ENCODE measurements at places on chromosomes 12 and 14.

DNA sequence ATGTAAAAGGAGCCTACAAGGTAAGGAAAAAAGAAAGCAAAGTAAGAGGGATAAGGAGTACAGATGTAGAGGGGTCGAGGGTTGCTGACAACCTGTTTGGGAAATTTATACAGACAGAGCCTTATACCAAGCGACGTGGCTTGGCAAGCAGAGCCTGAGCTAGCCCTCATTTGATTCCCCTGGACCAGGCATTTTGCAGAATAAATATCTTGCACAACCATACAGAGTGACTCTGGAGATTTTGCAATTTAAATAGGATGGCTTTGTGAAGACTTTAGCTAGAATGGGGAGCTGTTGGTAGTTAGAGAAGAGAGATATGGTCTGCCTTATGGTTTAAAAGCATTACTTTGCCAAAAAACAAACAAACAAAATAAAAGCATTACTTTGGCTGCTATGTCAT lies 11.1 kb upstream of the ANO6 start:
- no peak for DNase-seq

DNA sequence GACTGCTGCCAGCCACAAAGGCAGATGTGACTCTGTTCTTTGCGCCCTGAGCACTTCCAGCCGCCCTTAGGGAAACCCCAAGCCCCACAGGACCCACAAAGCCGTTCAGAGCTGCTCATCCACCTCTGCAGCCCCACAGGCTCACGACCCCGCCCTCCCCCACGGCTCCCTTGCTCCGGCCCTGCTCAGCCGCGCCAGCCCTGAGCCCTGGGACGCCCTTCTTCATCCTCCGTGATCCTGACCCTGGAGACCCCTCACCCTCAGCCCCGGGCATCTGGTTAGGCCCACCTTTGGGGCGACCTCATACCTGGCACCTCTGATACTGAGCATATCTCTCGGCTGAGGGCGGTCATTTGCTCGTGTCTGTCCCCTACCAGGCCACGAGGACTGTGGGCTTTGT lies 125.8 kb upstream of the EVL start:
- no peak for DNase-seq

GRCh38 chr14:55547650-55548315 lies 32.2 kb upstream of the KTN1 start:
- DNase-seq, result no peak

- DNase-seq, result no peak
These were observed 6.7 kb downstream of the NR4A1 start for GRCh38 chr12:52057638-52058576.

- DNase-seq, result no peak
These were observed 2.9 kb upstream of the HOXC12 start for GRCh38 chr12:53951577-53952334.

DNA sequence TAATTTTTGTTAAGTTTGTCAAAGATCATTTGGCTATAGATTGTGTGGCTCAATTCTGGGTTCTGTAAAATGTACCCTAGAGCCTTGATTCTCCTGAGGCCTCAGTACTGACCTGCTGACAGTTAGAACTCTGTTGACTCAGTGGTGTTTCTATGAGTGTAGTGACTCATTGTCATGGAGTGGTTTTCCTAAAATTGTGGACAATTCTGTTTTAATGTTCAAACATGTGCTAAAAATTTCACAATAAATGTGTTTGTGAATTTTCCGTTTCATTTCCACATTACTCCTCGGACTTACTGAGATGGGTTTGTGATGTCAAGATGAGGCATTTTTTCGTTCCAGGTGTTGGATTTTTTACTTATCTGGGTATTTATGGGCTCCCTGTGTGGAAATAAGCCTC lies 695.9 kb downstream of the TMEM121 start:
- no peak for DNase-seq

GRCh38 chr12:112179916-112180315 lies 54.6 kb downstream of the TRAFD1 start:
- DNase-seq, result no peak

GRCh38 chr14:53716578-53716977 lies 240.0 kb downstream of the BMP4 start:
- no peak for DNase-seq

DNA sequence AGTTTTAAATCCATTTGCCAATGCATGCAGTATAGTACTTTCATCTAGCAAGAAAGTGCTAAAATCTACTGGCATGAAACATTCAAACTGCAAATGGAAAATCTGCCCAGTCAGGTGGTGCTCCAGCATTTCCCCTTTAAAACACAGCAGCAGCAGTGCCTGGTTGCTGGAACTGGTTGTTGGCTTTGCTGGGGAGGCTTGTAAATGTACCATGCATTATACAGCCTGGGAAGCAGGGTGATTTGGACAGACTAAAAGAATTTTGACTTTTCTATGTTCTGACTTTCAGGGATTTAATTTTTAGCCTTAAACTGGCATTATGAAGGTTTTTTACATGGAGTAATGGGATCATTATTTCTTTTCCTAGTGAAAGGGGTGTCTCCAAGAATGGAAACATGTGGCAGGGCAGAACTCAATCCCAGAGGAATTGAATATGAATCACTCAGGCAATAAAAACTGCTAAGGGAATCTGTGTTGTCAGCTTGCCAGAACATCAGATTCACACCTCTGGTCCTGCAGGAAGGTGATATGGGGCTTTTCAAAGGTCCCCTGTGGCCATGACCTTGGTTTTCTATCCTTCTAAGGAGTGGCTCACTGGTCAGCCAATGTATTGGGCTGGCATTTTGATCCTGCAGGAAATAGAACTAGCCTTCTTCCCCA lies 9.0 kb upstream of the PAX9 start:
- no peak for DNase-seq

DNA sequence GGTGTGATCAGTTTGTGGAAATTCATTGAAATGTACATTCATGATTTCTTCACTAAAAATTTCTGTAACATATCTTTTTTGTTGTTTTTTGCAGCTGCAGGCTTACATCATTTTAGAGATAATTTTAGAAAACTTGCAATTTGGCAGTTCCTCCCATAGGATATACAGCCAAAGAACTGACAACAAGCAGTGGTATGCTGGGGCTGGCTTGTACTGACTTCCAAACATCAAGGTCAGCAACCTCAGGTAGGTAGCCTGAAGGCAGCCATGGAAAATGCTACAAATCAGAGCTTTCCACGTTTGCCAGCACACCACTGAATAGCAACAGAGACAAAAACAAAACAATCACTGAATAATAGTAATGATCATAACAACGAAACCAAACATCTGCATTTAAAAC lies 21.2 kb downstream of the TRIM9 start:
- DNase-seq, result no peak

GRCh38 chr14:21039585-21040369 lies 2.4 kb upstream of the RNASE7 start:
- peak; percentile 45 for DNase-seq

GRCh38 chr14:79332504-79333197 lies 878.7 kb downstream of the DIO2 start:
- no peak for DNase-seq

DNA sequence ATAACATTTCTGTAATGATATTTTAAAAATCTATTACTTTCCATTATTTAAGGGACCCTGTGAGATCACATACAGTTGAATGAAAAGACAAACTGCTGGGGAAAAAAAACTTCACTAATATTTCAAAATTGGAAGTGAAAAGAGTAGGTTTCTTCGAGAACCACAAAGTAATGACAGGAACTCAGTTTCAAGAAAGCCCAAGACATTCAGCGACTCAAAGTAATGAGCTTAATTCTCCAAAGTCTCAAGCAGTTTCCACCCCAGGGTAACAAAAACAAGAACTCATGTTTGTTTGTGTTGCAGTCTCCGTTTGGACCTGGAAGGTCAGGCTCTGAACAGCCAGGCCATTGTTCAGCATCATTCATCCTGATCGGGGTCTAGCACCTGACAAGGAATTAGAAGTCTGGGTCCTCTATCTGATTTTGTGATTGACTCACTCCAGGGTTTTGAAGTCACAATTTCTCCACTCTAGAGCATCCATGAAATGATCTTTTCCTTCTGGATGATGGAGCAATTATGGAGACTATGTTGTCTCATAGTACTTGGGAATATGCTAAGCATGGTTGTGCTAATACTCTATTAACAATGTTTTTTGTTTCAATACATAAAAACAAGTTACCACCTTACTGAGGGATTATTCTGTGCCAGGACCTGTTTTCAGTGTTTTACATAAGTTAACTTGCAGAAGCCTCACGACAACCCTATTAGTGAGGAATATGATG lies 126.9 kb downstream of the SLC25A21 start:
- DNase-seq, result no peak

DNA sequence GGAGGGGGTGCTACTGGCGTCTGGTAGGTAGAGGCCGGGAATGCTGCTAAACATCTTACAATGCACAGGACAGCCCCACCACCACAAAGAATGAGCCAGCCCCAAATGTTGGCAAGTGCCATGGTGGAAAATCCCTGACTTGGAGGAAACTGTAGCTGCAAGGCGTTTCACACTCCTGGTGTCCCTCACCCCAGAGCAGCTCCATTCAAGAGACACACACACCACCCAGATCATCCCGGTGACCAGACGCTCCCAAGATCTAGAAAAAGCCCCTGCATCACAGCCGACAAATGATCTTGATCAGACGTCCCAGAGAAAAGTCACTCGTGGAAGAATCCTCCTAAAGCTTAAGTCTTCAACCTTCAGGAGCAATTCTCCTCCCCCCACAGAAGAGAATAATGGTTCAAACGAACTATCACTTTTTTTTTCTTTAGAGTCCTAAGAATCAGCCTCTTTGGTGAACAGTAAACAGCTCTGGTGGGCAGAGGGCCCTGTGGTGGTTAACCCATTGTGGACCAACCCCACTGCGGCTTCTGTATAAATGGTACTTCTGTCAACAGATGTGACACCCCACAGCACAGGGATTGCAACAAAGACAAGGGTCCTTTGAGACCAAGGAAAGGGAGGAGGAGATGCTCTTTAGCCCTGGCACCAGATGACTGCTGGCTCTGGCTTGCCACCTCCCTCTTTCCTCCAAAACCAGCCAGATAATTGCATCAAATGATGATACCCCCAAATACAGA lies 2.7 kb downstream of the GLTP start:
- no peak for DNase-seq

DNA sequence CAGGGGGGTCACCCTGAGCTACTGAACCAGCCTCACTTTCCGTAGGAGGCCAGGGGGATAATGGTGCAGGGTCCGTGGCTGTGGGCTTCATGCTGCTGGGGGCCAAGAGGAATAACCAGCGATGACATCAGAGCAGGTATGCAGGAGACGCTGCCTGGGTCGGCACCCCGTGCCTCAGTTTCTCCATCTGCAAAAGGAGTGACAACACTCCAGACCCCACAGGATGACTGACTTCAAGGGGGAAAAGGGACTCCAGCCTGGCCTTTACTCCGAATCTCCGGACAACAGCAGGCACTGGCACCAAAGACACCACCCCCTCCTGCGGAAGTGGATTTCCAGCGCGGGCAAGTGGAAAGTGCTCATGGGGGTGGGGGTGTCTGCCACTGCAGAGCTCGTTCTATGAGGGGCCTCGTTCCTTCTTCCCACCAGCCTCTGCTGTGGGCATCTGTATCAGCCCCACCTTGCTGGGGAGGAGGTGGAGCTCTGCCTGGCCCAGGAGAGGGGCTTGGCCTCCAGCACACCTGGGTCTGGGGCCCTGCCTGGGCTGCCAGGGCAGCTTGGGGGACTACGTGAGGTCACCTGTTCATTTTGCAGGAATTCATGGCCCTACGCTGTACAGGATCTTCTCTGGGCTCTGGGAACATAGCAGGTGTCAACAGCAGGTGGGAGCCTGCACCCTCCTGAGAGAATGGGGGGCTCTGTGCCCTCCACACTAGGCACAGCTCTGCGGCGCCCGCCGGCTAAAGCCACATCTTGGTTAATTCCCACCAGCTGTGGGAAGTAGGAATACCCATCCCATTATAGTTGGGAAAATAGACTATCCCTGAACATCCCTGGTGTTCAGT lies 216.6 kb upstream of the C14orf180 start:
- DNase-seq, result no peak

DNA sequence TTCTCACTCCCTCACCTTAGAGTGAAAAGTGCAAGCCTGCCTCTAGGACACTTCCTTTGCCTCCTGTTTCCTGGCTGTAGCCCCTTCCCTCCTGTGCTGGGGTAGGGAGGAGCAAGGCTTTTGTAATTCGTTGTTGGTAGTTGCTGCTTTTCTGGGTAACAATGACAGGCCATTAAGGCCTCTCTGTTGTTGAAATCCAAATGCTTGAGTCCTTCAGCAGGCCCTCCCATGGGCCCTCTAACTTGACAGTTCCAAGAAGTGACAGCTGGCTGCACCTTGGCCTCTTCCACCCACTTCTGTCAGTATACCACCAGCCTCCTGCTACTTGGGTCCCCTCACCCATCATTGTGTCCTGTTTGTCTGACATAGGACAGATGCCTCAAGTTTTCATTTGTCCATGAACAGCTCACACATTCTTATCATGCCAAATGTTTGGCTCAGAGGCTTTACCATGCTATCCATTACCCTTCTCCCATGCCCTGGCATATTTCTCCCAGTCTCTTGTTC lies 103.7 kb upstream of the PDE3A start:
- peak; percentile 27 for DNase-seq

DNA sequence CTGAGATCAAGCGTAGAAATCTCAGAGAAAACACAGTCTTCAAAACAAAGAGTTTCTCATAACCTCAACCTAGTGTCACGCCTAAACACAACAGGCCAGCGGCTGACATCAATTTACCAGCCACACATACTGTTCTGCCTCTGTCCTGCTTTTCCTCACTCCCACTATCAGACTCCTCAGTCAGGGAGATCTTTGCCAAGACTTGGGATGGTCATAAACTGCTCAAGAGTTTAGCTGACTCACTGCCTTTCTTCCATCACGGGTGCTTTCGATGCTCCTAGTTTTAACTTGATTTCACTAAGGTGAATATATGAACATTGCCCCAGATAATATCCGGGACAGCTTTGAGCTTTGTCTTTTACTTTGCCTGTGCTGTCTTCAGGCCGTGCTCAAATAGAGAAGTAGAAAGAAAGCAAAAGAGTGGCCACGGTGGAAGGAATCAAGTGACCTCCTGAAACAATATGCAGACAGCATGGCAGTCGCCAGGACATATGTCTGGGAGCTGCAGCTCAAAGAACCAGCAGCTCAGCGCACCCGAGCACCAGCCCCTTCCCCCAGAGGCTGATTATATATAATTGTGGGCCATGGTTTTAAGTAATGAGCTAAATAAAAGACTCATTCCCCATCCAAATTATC lies 12.1 kb downstream of the MDM1 start:
- DNase-seq, result peak; percentile 50

- no peak for DNase-seq
These were observed 13.0 kb upstream of the TPCN1 start for GRCh38 chr12:113208041-113208934.

GRCh38 chr12:101490286-101490920 lies 15.3 kb downstream of the SPIC start:
- no peak for DNase-seq

- DNase-seq, result peak; percentile 64
These were observed 10.0 kb downstream of the AHNAK2 start for GRCh38 chr14:104968153-104968527.

- DNase-seq, result no peak
These were observed 52.8 kb downstream of the SLC38A6 start for GRCh38 chr14:61033855-61034254.

DNA sequence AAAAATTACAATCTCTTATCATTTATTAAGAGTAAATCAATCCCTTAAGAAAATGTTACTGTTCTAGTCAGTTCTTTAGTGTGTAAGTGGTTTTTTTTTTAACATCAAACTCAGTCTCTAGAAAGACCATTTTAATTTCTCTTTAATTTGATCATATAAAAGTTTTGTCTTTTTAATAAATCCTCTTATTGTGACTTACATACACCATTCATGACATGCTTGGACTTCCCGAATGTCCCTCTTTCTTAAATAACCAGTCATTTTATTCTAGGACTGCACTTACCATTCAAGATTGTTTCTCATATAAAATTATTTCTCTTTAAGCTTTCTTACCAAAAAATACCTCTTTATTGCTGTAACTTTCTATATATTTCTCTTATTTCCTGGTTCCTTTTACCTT lies 60.8 kb upstream of the EVL start:
- no peak for DNase-seq

Data from hepatic stellate cell (primary cell).